ENCODE measurements at places on chromosomes 6 and 20.

- no peak for DNase-seq
Measured at GRCh38 chr6:836276-836853, 143.4 kb upstream of the EXOC2 start.

DNA sequence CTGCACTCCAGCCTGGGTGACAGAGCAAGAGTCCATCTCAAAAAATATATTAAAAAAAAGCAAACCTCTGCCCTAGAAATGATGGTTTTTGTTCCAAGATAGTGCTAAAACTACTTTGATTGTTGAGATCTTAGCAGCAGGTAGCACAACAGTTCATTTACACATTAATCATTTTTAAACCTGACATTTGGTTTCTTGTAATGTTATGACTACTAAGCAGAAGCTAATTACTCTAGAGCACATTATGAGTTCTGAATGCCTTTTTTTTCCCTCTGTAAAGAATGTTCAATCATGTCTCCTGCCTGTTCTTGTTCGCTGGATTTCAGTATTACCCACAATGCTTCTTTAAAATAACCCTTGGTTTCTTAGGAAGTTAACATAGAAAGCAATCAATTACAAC, 24.7 kb upstream of the PHF3 start:
- DNase-seq: no peak

GRCh38 chr6:30834646-30835045, 49.7 kb upstream of the DDR1 start:
- DNase-seq: no peak

DNA sequence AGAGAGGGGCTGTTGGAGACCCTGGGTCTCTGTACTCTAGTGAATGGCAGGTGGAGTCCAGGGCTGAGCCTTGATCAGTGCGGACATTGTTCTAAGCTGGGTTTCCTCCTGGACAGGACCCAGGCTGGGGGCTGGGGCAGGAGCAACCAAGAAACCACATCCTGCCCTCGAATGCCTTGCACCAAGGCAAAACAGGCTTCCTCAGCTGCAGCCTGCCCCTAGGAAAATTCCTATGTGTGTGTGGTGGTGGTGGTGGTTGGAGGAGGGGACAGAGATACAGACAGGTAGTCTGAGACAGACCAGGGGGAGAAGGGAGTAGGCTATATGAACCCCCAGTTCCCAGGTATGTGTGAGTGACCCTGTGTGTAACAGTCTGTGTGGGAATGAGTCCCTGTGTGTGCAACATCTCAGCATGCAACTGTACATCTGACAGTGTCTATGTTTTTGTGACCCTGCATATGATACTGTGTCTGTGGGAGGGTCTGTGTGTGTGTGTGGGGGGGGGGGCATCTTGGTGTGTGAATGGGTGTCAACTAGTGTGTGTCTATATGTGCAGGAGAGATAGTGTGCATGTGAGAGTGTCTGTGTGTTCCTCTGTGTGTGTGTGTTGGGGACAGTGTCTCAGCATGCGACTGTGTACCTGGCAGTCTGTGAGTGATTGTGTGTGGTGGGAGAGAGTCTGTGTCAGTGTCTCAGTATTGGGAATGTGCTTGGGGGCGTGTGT, 3.0 kb downstream of the GLP1R start:
- no peak for DNase-seq

GRCh38 chr20:38450412-38450975, 15.4 kb upstream of the SNHG17 start:
- no peak for DNase-seq

- DNase-seq: no peak
Measured at GRCh38 chr20:45283551-45284057, 23.0 kb upstream of the RBPJL start.

DNA sequence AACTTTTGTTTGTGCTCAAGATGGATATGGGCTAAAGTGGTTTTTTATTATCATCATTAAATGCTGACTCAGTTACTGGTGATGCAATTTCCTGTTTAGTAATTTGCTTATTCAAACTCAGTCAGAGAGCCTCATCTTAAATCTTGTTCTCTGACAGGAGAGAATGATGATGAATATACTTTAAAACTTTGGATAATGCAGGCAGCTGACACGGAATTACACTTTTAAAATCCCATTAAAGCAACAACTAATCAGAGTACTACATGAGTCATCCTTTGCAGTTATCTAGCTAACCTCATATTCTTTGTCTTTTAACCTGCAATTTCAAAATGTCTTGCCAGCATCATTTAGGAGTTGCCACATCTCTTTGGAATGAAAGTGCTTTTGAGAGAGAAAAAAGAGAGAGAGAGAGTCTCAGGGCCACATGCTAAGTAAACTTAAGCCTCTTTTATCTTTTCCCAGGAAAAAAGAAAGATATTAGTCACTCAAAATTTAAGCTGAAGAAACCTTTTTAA, 9.2 kb upstream of the C6orf141 start:
- no peak for DNase-seq

DNA sequence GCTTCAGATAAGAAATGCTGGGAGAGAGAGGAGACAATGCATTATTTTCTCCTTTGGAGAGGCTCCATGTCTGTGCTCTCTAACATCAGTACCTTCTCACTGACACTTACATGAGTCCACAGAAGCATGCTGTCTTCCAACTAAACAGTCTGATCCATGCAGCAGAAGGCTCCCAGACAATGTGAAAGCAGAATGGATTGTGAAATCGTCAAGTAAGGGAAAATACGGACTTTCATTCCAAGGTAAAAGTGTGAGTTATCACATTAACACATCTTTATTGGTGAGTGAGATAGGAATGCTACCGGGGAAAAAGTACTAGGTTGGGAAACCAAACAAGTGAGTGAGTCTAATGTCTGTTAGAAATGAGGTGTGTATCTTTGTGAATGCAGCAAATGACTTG, 167.6 kb upstream of the KCNK16 start:
- DNase-seq: no peak

DNA sequence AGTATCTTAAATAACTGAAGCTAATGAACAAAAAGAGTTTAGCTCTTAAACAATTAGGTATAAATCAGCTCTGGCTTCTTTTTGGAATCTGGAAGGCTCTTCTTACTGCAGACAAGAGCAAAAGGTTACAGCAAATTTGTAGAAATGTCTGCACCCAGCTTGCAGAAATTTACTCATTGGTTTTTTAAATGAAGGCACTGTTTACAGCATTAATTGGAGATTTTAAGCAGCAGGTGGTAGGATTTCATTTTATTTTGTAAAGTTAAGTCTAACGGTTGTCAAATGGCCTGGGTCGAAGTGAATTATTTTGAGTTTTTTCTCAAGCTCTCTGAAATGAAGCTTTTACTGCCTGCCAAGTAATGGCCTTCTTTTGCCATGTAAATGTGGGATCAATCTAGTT, 102.1 kb downstream of the NRSN1 start:
- no peak for DNase-seq

DNA sequence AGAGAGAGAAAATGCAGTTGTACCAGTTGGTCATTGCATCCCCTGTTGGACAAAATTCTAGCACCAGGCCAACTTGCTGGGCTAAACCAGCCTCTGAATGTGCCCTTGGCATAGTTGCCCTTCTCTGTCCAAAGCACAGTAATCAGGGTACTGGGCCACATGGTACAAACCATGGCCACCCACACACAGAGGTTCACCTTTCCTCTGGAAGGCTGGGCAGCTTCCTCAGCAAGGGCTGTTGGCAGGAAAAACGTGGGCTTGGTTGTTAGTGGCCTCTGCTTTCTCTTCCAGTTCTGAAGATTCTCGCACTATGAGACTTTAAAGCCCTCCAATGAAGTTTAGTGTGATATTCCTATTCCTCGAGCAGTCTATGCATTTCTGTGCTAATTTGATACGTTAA, 706 bp downstream of the DDO start:
- DNase-seq: no peak

GRCh38 chr6:74280130-74280692, 584.2 kb downstream of the CD109 start:
- no peak for DNase-seq

GRCh38 chr20:58864346-58864745, 11.8 kb downstream of the GNAS start:
- DNase-seq: no peak

- DNase-seq: no peak
Measured at GRCh38 chr20:61927826-61928541, 137.7 kb downstream of the TAF4 start.

DNA sequence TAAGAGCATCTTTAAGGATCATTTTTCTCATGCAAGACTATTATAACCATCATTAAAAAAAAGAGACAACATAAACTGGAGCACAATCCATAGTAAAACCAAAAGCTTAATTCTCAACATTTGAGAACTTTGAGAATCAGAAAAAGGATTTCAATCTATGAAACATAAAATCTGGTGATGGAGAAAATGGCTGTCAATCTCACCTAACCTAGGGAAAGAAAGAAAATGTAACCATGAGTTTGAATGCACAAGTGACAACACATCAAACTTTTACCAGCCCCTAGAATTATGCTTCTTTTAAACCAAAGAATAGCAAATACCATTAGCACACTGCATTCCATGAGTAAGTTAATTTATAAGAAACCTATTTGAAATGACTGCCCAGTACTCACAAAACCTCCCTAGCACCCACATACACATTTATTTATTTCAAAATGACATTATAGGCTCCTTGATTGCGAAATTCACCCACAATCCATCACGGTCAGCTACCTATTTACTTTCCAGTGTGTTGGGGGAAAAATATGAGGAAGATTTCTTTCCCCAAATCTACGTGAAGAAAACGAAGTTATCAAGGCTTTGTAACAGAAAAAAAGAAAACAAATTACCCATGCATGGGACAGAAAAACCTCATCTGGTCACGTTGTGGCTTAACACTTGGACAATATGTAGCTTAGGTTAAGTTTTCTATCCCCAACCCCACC, 828 bp downstream of the ASCC3 start:
- no peak for DNase-seq

DNA sequence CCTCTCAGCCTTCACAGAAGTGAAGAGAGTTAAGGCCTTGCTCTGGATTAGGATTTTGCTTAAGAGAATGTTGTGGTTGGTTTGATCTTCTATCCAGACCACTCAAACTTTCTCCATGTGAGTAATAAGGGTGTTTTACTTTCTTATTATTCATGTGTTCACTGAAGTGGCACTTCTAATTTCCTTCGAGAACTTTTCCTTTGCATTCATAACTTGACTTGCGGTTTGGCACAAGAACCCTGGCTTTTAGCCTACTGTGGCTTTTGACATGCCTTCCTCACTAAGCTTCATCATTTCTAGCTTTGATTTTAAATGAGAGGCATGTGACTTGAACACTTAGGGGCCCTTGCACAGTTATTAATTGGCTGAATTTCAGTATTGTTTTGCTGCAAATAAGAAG, 166.1 kb upstream of the OPRM1 start:
- DNase-seq: no peak

DNA sequence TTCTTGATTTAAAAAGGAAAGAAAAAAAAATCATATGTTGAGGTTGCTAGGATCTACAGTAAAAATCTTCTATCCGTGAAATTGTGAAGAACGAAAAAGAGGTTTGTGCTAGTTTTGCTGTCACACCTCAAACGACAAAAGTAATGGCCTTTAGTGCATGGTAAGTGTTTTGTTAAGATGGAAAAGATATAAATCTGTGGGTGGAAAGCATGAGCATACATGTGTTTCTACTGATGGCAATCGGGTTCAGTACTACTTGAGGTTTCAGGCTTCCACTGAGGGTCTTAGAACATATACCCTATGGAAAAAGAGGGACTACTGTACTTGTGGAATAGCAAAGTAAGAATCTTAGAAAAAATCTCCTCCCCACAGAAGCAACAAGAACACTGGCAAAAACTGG, 58.0 kb downstream of the AHI1 start:
- no peak for DNase-seq

- DNase-seq: no peak
Measured at GRCh38 chr6:5367510-5367909, 106.2 kb downstream of the FARS2 start.

DNA sequence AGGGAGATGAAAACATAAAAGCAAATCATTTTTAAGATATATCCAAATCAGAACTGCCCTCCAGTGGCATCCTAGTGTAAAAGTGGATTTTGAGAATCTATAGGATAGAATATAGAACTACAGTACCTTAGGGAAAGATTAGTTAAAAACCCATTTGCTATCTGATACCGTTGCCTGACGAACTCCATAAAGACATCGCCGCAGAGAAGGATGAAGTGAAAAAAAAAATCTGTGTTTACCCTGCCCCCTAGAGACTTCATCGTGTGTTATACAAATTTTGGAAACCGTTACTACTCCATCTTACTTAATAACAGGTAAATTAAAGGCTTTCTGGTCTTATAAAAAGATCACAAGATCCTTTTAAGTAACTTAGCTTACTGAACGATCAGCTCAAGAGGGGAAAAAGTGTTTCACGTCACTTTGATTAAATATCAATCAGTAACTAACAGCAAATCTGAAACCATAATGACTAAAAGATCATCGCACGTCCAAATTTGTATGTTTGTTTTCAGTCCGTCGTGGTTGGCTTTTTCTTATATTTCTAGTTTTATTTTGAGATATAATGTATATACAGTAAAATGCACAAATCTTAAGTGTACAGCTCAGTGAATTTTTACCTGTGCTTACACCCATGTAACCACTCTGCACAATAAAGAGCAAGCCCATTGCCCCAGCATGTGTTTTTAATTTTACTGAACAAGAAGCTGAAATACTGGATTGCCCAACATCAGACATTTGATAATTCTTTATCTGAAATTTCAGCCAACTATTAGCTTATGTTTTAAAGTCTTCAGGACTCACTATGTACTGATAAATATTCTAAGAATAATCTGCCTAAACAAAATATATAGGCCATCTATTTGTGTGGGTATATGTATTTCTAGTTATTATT, 881 bp upstream of the MCM3 start:
- DNase-seq: no peak

DNA sequence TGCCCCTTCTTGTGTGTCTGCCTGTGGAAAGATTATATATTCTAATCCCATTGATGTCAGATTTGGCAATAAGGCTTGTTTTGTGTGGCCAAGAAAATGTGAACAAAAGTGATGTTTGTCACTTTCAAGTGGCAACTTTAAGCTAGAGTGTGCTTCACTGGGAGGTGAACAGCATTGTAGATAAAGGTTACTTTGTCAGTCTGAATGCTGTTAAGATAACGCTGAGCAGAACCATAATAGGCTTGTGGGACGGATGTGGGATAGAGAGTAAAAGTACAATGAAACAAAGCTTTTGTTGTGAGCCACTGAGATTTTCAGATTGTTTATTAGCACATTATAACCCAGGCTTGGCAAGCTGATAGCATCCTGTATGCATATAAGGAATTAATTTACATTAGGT, 303.8 kb upstream of the MAN1A1 start:
- no peak for DNase-seq

- no peak for DNase-seq
Measured at GRCh38 chr20:3209946-3210317, 634 bp downstream of the ITPA start.

DNA sequence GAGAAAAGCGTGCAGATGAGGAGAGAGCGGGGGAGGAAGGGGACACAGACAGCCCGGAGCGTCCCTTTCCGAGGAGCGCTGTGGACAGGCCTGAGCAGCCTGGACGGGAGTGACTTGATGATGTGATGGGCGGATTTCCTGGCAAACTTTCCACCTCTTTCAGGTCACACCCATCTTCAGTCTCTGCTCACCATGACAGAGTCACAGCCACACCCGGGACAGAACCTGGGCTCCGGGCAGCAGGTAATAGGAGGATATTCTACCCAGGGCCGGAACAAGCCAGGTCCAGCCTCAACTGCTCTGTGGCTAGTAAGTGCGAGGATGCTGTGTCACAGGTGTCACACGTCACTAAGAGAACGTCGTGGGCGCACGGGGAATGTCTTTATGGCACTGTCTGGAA, 84.3 kb downstream of the THBS2 start:
- DNase-seq: no peak
